ENCODE measurements at places on chromosomes 4 and X. TPM values are rescaled to one million over a fixed set of nuclear protein-coding genes. Genes with fewer than 3 reads are reported as not detected.

RNF212 gene
- 59.8 TPM for total RNA-seq

ADH1C gene
- not detected for total RNA-seq

DGKQ gene
- 26.7 TPM for total RNA-seq

PPP2R2C gene
- total RNA-seq: 7.2 TPM

F9 gene
- total RNA-seq: not detected

USP17L11 gene
- total RNA-seq: not detected

ADAMTS3 gene
- 5.5 TPM for total RNA-seq

GPRIN3 gene
- 0.44 TPM for total RNA-seq
